ENCODE measurements at places on chromosomes 11 and 22.

GRCh38 chr11:31442086-31442485 lies 67.3 kb downstream of the IMMP1L start:
- DNase-seq: no peak

GRCh38 chr11:18080451-18080850 lies 25.4 kb downstream of the SAAL1 start:
- no peak for DNase-seq

DNA sequence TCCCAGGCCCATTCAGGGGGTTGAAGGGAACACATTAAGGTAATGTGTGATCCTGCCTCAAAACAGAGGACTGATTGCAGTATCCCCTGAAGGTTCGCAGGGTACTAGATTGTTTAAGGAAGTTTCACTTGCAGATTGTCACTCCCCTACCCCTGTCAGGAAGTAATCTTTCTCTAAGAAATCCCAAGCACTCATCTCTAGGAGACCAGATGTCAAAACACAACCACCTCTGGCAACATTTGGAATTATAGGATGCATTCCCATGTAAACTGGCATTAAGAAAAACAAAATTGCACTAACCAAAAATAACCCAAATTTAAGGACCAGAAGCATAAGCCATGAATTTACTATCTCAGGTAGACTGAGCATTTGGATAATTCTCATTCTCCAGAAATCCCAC lies 1.6 kb downstream of the MRPL17 start:
- no peak for DNase-seq

GRCh38 chr22:24859587-24859986 lies 53.6 kb downstream of the SGSM1 start:
- no peak for DNase-seq

DNA sequence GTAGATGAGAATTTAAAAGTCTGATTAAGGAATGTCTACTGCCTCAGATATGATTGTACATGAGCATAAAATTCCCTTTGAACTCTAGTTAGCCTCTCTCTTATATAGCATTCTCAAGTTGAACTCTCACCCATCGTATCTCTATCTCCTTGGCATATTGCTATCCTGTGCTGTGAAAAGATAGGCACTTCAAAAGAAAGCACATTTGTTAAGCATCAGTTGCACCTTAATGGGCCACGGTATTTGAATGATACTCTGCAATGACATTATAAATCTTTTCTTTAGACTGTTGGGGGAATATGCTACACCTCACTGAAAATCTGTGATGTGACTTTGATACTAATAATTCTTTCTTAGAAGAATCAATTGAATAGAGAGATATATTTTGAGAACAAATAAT lies 570.7 kb downstream of the JRKL start:
- no peak for DNase-seq

DNA sequence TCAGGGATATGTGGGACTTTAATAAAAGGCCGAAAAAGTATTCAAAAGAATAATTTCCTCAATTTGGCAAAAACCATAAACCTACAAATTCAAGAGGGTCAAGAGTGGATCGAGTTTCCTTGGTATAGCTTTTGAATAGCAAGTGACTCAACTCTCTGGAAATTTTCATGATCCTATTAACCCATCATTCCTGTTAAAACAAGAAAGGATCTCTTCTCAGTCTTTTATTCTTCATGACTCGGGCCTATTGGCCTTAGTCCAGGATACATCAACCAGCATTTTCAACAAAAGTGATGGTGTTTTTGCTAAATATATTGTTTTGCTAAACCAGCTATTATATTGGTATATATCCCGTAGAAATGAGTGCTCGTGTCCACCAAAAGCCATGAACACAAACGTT lies 110.3 kb downstream of the ATXN10 start:
- no peak for DNase-seq

All from stimulated activated CD4-positive, alpha-beta T cell treated with anti-CD3 and anti-CD28 coated beads, Interleukin-15, amount 100 ng/mL, for 1 hour (primary cell).